ENCODE measurements at places on chromosomes 4 and X.

- no peak for DNase-seq
These were observed 395.0 kb downstream of the DTHD1 start for GRCh38 chr4:36676139-36677050.

- DNase-seq = no peak
These were observed 341.3 kb upstream of the MAGEB16 start for GRCh38 chrX:35456891-35457290.

DNA sequence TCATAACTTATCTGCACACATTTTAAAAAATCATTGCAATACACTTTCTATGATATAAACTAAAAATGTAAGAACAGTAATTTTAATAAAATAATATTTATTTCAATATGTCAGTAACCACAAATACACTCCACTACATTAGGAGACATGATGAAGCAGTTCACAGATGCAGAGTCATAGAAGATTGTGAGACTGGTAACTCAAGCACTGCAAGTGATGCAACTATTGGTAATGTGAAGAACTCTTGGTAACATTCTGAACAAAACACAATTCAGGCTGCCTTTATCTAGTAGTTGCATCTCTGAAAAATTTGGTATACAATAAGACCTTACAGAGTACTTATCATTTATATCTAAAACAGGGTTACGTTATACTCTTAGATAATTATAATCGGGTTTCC, 52.6 kb upstream of the LRAT start:
- DNase-seq = no peak

GRCh38 chr4:47538111-47538824, 53.2 kb downstream of the ATP10D start:
- no peak for DNase-seq

- DNase-seq = no peak
These were observed 225.8 kb upstream of the ARSJ start for GRCh38 chr4:114205261-114205660.

- DNase-seq = no peak
These were observed 15.9 kb upstream of the CXCL5 start for GRCh38 chr4:74014332-74014731.

DNA sequence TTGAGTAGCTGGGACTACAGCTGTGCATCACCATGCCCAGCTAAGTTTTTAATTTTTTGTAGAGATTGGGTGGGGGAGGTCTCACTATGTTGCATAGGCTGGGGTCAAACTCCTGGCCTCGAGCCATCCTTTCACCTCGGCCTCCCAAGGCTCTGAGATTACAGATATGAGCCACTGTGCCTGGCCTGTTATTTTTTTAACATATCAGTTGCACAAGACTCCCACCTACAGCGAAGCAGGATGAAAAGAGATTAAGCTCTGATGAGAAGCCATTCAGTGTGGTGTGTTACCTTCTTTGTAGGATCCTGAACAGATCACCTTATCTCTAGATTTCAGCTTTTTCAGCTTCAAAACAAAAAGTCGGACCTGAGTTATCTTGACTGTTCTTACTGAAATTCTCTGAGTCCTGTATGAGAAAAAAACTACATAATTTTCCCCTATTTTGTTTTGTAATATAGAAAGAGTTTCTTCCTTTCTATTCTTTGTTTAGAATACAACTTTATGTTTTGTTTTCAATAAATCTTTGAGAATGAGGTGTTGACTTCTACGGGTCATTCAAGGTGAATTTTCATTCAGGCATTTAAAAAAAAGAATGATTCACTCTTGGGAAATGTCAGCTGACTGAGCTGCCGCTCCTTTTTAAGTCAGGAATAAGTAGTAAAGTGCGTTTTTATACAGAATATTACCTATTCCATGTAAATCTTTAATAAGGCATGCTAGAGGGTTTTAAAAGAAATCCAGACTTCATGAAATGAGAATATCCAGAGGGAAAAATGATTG, 134.6 kb downstream of the ARSF start:
- no peak for DNase-seq

- peak; percentile 34 for DNase-seq
These were observed 23.4 kb downstream of the DHX15 start for GRCh38 chr4:24560868-24561368.

DNA sequence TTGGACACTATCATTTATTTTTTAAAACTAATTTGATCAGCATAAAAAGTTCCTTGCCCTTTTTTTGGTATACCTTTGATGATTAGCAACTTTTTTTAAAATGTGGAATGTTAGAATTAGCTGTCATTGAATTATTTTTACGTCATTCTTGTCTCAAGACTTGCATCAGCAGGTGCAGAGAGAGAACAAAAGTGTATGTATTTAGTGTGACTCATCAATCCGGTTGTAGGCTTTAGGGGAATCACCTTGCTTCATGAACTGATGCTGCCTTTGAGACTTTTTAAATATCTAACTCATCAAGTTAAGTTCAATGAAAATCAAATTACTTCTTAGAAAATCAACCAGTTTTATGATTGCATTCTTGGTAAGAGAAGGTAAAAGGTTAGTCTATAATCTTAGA, 125.1 kb downstream of the ARX start:
- no peak for DNase-seq

GRCh38 chrX:125520029-125520428, 200.4 kb downstream of the TEX13C start:
- DNase-seq = no peak

DNA sequence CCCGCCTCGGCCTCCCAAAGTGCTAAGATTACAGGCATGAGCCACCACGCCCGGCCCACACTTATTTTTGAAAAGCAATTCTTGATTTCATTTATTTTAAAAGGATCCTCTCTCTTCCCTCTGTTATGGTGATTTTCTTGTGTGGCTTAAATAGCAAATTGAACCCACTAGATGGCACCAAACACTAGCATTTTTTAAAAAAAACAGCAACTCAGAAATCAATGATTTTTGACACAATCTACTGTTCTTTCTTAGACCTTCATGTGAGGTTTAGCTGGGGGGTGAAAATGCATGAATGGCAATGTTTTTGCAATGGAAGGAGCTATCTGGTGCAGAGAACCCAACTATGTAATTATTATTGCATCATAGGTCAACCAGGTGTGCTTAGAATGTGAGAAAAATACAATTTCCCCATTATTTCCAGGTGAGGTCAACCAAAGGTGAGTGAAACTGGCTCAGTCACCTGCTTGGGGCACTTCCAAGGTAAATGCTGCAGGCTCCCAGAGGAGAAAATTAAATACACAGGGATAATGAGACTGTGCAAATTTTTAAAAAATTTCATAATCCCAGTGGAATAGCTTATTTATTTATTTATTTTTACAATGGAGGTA, 226.7 kb upstream of the PRKX start:
- DNase-seq = peak; percentile 17

All from lung (tissue), 17 donors.